ENCODE measurements at places on chromosomes 13 and 19. TPM values are rescaled to one million over a fixed set of nuclear protein-coding genes. Genes with fewer than 3 reads are reported as not detected.

- H3K27me3 ChIP-seq, result no peaks in the 10 kb centered on the region
- peak; percentile 74 for DNase-seq
- H3K36me3 ChIP-seq, result no peaks in the 10 kb centered on the region
- no peaks in the 10 kb centered on the region for H3K4me1 ChIP-seq
- no peak overlapping the region for H3K27ac ChIP-seq
Measured at GRCh38 chr13:95660981-95661581, 15.9 kb upstream of the DNAJC3 start.

GRCh38 chr19:29855741-29856500, 44.1 kb downstream of the CCNE1 start:
- DNase-seq, result no peak
- H3K27ac ChIP-seq, result no peak overlapping the region
- no peaks in the 10 kb centered on the region for H3K27me3 ChIP-seq
- no peaks in the 10 kb centered on the region for H3K4me1 ChIP-seq
- no peak overlapping the region for H3K4me3 ChIP-seq
- no peaks in the 10 kb centered on the region for H3K36me3 ChIP-seq

- no peak for DNase-seq
- no peaks in the 10 kb centered on the region for H3K27me3 ChIP-seq
- no peak overlapping the region for H3K27ac ChIP-seq
- H3K4me3 ChIP-seq, result no peak overlapping the region
Measured at GRCh38 chr19:18126097-18126496, 26.9 kb upstream of the PIK3R2 start.

DNA sequence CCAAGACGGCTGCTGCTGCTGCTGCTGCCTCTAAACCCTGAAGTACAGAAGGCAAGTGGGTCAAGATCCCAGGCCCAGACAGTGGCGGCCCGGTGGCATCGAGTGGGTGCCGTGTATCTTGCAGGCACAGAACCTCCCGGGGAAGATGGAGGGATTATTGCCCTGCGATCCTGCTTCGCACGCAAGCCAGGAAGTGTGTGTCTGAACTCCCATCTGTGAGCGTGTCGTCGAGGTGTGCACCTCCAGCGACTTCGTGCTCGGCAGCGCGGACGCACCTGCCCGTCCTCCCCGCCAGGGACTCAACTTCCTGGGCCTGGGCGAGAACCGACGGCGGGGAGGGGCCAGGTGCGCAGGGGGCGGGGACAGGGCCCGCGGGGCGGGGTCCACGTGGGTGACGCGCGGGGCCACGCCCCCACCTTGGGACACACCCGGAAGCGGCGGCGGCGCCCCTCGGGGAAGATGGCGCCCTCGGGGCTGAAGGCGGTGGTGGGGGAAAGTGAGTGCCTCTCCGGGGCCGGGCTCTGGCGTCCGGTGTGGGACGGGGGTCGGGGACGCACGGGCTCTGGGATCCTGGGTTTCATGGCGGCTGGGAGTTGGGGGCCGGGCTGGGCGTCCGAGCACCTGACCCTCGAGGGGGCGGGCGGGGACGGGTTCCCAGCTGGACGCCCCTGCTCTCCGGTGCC, at the start of gene STXBP2:
TSS of gene STXBP2 (plus strand) at position 420 of the 683 bp plus-strand sequence. CDS start at position 460, 40 bp downstream.
- H3K27ac ChIP-seq, result no peak within 1 kb of the TSS
- peaks cover 4% of the 10 kb centered on the region for H3K4me1 ChIP-seq
- no peaks in the 10 kb centered on the region for H3K36me3 ChIP-seq
- no peaks in the 10 kb centered on the region for H3K27me3 ChIP-seq
- peak within 1 kb of the TSS; percentile 29 for H3K4me3 ChIP-seq

DNA sequence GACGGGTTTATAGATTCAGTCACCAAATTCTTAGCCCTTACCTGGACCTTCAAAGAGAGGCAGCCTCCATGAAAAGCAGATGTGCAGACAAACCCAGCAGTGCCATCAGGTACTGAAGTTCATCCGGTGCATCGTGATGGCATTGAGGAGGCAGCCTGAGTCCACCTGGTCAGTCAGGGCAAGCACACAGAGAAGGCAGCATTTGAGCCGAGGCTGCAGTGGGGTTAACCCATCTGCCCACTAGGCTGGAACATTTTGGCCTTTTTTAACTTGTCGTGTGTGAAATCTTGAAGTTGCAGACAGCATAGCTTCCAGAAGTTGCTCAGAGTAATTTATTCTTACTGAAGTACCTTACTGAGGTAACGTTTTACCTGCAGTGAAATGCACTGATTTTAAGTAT, 4.9 kb downstream of the LMO7 start:
- H3K27me3 ChIP-seq, result peaks cover 49% of the 10 kb centered on the region
- no peaks in the 10 kb centered on the region for H3K36me3 ChIP-seq
- H3K4me3 ChIP-seq, result no peak overlapping the region
- no peaks in the 10 kb centered on the region for H3K4me1 ChIP-seq
- DNase-seq, result no peak

GRCh38 chr19:5321066-5321642, 19.5 kb downstream of the PTPRS start:
- DNase-seq, result no peak
- H3K4me3 ChIP-seq, result no peak overlapping the region
- peaks cover 2% of the 10 kb centered on the region for H3K4me1 ChIP-seq
- no peaks in the 10 kb centered on the region for H3K27me3 ChIP-seq

- DNase-seq, result no peak
- no peak overlapping the region for H3K27ac ChIP-seq
- no peak overlapping the region for H3K4me3 ChIP-seq
- H3K36me3 ChIP-seq, result peaks cover 12% of the 10 kb centered on the region
- no peaks in the 10 kb centered on the region for H3K4me1 ChIP-seq
Measured at GRCh38 chr19:876780-877314, 16.1 kb downstream of the MED16 start.

DNA sequence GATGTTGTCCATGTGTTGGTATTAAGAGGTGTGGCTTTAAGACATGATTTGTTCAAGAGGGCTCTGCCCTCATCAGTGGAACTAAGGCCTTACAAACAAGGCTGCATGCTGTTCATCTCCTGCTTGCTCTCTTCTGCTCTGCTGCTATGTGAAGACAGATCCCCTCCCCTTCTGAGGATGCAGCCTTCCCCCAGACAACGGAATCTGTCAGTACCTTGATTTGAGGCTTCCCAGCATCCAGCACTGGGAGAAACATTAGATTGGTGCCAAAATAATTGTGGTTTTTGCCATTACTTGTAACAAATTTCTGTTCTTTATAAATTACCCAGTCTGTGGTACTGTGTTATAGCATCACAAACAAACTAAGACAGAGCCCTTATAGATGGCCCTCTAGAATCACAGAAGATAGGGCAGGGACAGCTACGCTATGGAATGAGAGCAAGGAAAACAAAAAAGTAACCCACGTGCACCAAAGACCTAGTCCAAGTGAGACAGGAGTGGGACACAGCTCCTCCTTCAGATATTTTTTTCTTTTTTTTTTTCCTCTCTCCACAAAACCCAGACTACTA, 151.5 kb upstream of the RXFP2 start:
- H3K27me3 ChIP-seq, result no peaks in the 10 kb centered on the region
- DNase-seq, result no peak
- H3K4me1 ChIP-seq, result no peaks in the 10 kb centered on the region
- no peak overlapping the region for H3K27ac ChIP-seq
- no peaks in the 10 kb centered on the region for H3K36me3 ChIP-seq

GRCh38 chr13:100140441-100140840, 51.5 kb downstream of the PCCA start:
- H3K27ac ChIP-seq, result no peak overlapping the region
- no peak overlapping the region for H3K4me3 ChIP-seq
- no peak for DNase-seq

- peak; percentile 92 for DNase-seq
- H3K4me1 ChIP-seq, result peaks cover 20% of the 10 kb centered on the region
- H3K36me3 ChIP-seq, result peaks cover 16% of the 10 kb centered on the region
- H3K27me3 ChIP-seq, result no peaks in the 10 kb centered on the region
Measured at GRCh38 chr13:19957320-19958154, 990 bp upstream of the ZMYM2 start.

DNA sequence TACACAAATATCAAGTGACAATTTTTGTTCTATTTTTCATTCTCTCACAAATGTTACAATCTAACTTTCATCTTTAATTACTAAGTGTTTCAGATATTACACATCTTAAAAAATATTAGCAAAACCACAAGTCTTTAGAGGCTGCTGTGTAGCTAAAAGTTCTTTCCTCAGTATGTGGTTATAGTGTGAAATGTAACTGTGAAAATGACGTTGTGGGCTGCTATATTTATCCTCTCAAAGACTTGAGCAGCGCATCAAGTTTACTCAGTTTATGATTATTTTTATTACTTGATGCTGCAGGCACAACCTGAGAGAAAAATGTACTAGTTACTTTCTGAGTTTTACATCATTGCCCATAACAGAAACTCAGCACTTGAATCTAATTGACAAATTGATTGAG, 2860.6 kb upstream of the PCDH20 start:
- H3K4me1 ChIP-seq, result no peaks in the 10 kb centered on the region
- no peaks in the 10 kb centered on the region for H3K27me3 ChIP-seq
- H3K27ac ChIP-seq, result no peak overlapping the region
- DNase-seq, result no peak
- no peaks in the 10 kb centered on the region for H3K36me3 ChIP-seq
- H3K4me3 ChIP-seq, result no peak overlapping the region

GRCh38 chr13:67238277-67238859, 8.2 kb upstream of the PCDH9 start:
- no peak overlapping the region for H3K27ac ChIP-seq
- no peaks in the 10 kb centered on the region for H3K4me1 ChIP-seq
- no peak overlapping the region for H3K4me3 ChIP-seq
- no peaks in the 10 kb centered on the region for H3K36me3 ChIP-seq

- H3K4me1 ChIP-seq, result no peaks in the 10 kb centered on the region
- H3K27me3 ChIP-seq, result peaks cover 28% of the 10 kb centered on the region
- no peak overlapping the region for H3K27ac ChIP-seq
- no peak for DNase-seq
- H3K4me3 ChIP-seq, result no peak overlapping the region
Measured at GRCh38 chr19:39759457-39760184, 19.0 kb upstream of the LEUTX start.

DNA sequence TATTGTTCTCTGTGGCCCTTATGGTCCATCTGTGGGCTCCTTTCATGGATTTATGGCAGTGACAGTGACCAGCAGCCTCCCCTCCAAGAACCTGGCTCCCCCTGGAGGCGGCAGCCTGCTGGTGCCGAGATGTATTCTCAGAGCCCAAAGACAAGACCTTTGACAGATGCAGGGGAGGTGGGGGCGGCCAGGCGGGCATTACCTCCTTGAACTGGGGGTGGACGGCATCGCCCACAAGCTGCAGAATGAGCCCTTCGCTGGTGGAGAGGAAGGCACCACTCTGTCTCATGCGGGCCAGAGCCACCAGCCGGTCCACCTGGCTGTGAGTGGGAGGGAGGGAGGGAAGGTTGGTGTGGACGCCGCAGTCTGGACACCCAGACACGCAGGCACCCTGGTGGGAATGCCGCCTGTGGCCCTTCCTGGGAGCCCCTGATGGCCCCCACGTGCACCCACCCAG, 6.6 kb downstream of the ISOC2 start:
- peaks cover 25% of the 10 kb centered on the region for H3K27me3 ChIP-seq
- no peak overlapping the region for H3K27ac ChIP-seq
- no peak overlapping the region for H3K4me3 ChIP-seq

GRCh38 chr19:10736189-10736588, 18.3 kb downstream of the DNM2 start:
- no peaks in the 10 kb centered on the region for H3K27me3 ChIP-seq
- no peak for DNase-seq
- no peaks in the 10 kb centered on the region for H3K4me1 ChIP-seq
- no peaks in the 10 kb centered on the region for H3K36me3 ChIP-seq
- H3K4me3 ChIP-seq, result no peak overlapping the region
- peak overlapping the region; percentile 39 for H3K27ac ChIP-seq

DNA sequence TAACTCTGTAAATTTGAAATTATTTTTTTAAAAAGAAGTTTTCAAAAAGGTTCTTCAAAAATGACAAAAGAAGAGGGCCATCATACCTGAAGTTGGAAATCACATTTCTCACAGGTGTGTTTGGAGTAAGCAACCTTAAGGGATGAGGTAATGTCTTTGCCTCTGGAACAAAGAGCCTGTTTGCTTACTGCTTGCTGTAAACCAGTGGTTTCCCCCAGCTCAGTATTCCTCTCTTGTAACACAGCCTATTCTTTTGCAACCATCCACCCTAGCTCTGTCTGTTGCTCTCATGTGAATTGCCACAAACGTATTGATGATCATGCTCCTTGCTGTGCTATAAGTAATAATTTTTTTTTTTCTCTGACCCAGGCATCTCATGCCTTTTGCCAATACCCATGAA, 38.1 kb downstream of the UCHL3 start:
- peak; percentile 12 for DNase-seq
- H3K27ac ChIP-seq, result no peak overlapping the region
- H3K4me1 ChIP-seq, result no peaks in the 10 kb centered on the region
- no peak overlapping the region for H3K4me3 ChIP-seq
- no peaks in the 10 kb centered on the region for H3K27me3 ChIP-seq

- no peaks in the 10 kb centered on the region for H3K36me3 ChIP-seq
- H3K4me3 ChIP-seq, result no peak within 1 kb of the TSS
- no peaks in the 10 kb centered on the region for H3K27me3 ChIP-seq
- no peak within 1 kb of the TSS for H3K27ac ChIP-seq
- no peaks in the 10 kb centered on the region for H3K4me1 ChIP-seq
- no peak for DNase-seq
Measured at GRCh38 chr19:46124638-46125115, at the start of gene IGFL3. TSS of gene IGFL3 (minus strand) at chr19:46124688. CDS start at chr19:46124649, 39 bp downstream.

GRCh38 chr13:72763411-72763810, 18.3 kb downstream of the DIS3 start:
- H3K36me3 ChIP-seq, result peaks cover 97% of the 10 kb centered on the region
- H3K4me1 ChIP-seq, result no peaks in the 10 kb centered on the region
- no peak overlapping the region for H3K4me3 ChIP-seq

DNA sequence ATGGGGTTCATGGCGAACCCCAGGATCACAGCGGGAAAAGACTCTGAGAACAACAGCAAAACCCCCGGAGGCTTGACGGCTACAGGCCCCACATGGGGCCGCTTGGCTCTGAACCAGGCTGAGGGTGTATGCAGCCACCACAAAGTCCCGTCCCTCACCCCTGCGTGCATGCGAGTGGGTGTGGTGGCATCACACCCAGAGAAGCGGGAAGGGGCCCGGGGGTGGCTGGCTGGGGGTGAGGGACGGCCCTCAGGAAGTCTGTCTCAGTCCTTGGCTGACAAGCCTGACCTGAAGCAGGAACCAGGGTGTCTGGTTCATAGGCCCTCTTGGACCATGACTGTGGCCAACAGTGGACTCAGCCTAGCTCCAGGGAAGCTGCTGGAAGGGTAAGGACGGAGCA, 34.2 kb downstream of the CEBPG start:
- DNase-seq, result no peak
- no peaks in the 10 kb centered on the region for H3K27me3 ChIP-seq
- no peak overlapping the region for H3K4me3 ChIP-seq

SF3A2 gene
- 111 TPM for polyA plus RNA-seq

EDNRB gene
- polyA plus RNA-seq, result 3.2 TPM

FFAR2 gene
- not detected for polyA plus RNA-seq

PEAK3 gene
- polyA plus RNA-seq, result 0.06 TPM

ZNF320 gene
- 17.8 TPM for polyA plus RNA-seq

ZNF568 gene
- 17.1 TPM for polyA plus RNA-seq

CFD gene
- 6.5 TPM for polyA plus RNA-seq

PEX11G gene
- polyA plus RNA-seq, result 11.2 TPM

LYPD5 gene
- not detected for polyA plus RNA-seq

PCDH17 gene
- polyA plus RNA-seq, result 0.86 TPM

CD70 gene
- polyA plus RNA-seq, result not detected

SYT5 gene
- polyA plus RNA-seq, result not detected

FKRP gene
- 20.4 TPM for polyA plus RNA-seq

PNMA8B gene
- polyA plus RNA-seq, result 4.1 TPM

Data from cardiac muscle cell (in vitro differentiated cells and primary cell).